ENCODE measurements at places on chromosomes 11 and 22.

GRCh38 chr22:21038405-21038804 is 6.0 kb upstream of the SLC7A4 start:
- peaks cover 6% of the 10 kb centered on the region for H3K4me1 ChIP-seq
- DNase-seq, result no peak
- H3K36me3 ChIP-seq, result no peaks in the 10 kb centered on the region
- no peak overlapping the region for H3K27ac ChIP-seq
- no peak overlapping the region for H3K4me3 ChIP-seq
- H3K27me3 ChIP-seq, result peaks cover 3% of the 10 kb centered on the region

GRCh38 chr11:34207487-34208180 is 102.2 kb downstream of the NAT10 start:
- no peak for DNase-seq
- peaks cover 6% of the 10 kb centered on the region for H3K27me3 ChIP-seq
- peaks cover 10% of the 10 kb centered on the region for H3K4me1 ChIP-seq
- no peak overlapping the region for H3K4me3 ChIP-seq
- no peak overlapping the region for H3K27ac ChIP-seq
- H3K36me3 ChIP-seq, result no peaks in the 10 kb centered on the region

DNA sequence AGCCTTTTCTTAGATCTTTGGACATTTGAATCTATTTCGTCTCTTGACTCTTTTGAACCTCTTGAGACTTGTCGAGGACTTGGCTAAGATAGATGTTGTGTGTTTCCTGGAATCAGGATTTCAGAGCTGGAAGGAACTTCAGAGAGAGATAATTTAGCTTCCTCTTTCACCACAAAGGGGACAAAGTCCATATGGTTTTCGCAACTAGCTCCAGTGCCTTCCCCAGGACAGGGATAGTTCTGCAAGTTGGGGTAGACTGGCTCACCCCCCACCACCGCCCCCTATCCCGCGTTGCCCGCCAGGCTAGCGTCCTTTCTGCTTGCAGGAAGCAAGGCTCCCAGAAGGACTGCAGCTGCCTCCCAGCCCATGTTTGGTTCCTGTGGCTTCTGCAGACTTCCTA is 75.7 kb upstream of the MYO18B start:
- H3K4me3 ChIP-seq, result no peak overlapping the region
- H3K27ac ChIP-seq, result no peak overlapping the region
- no peak for DNase-seq
- no peaks in the 10 kb centered on the region for H3K4me1 ChIP-seq
- no peaks in the 10 kb centered on the region for H3K36me3 ChIP-seq
- no peaks in the 10 kb centered on the region for H3K27me3 ChIP-seq

DNA sequence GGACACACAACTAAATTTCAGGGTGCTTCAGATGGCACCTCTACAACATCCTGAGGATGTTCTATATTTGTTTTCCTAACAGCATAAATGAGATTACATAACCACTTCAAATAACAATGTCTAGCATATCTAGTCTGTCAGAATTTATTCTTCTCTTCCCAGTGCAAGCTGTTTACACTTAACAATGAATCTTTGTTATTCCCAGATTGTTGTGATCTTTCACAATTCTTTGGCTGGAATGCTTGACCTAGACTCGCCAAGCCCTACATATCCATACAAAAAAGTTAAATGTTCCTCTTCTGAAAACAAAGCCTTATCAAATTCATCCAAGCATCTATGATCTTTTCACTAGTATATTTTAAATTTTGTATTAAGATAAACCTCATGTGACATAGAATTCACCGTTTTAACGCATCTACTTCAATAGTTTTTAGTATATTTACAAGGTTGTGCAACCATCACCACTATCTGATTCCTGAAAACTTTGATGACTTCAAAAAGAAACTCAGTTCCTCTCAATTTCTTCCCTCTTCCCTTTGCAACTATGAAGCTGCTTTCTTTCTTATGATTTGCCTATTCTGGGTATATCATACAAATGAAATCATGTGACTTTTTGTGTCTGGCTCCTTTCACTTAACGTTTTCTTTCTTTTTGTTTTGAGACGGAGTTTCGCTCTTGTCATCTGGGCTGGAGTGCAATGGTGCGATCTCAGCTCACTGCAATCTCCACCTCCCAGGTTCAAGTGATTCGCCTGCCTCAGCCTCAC is 61.7 kb upstream of the CHRNA10 start:
- DNase-seq, result no peak
- H3K36me3 ChIP-seq, result peaks cover 43% of the 10 kb centered on the region
- H3K27ac ChIP-seq, result no peak overlapping the region
- peaks cover 2% of the 10 kb centered on the region for H3K4me1 ChIP-seq

GRCh38 chr22:32803020-32803737 is 1.7 kb downstream of the TIMP3 start:
- peaks cover 16% of the 10 kb centered on the region for H3K27me3 ChIP-seq
- no peak overlapping the region for H3K4me3 ChIP-seq
- H3K27ac ChIP-seq, result no peak overlapping the region
- no peaks in the 10 kb centered on the region for H3K36me3 ChIP-seq

- H3K27ac ChIP-seq, result no peak overlapping the region
- no peak for DNase-seq
- H3K4me3 ChIP-seq, result no peak overlapping the region
- H3K4me1 ChIP-seq, result peaks cover 37% of the 10 kb centered on the region
- H3K27me3 ChIP-seq, result peaks cover 6% of the 10 kb centered on the region
- no peaks in the 10 kb centered on the region for H3K36me3 ChIP-seq
Measured at GRCh38 chr11:1304380-1304779, 5.1 kb downstream of the TOLLIP start.

GRCh38 chr11:7645206-7645605 is 28.1 kb downstream of the CYB5R2 start:
- peaks cover 1% of the 10 kb centered on the region for H3K27me3 ChIP-seq
- no peak for DNase-seq
- H3K36me3 ChIP-seq, result peaks cover 47% of the 10 kb centered on the region
- no peaks in the 10 kb centered on the region for H3K4me1 ChIP-seq
- no peak overlapping the region for H3K27ac ChIP-seq

- no peaks in the 10 kb centered on the region for H3K4me1 ChIP-seq
- no peak overlapping the region for H3K4me3 ChIP-seq
- no peak for DNase-seq
- peaks cover 4% of the 10 kb centered on the region for H3K27me3 ChIP-seq
Measured at GRCh38 chr11:38416141-38416540, 1818.1 kb upstream of the RAG2 start.

GRCh38 chr11:75271730-75272129 is 31.2 kb downstream of the TPBGL start:
- H3K4me3 ChIP-seq, result no peak overlapping the region
- H3K4me1 ChIP-seq, result peaks cover 35% of the 10 kb centered on the region
- no peak for DNase-seq
- peaks cover 37% of the 10 kb centered on the region for H3K36me3 ChIP-seq
- peak overlapping the region; percentile 79 for H3K27ac ChIP-seq
- no peaks in the 10 kb centered on the region for H3K27me3 ChIP-seq

DNA sequence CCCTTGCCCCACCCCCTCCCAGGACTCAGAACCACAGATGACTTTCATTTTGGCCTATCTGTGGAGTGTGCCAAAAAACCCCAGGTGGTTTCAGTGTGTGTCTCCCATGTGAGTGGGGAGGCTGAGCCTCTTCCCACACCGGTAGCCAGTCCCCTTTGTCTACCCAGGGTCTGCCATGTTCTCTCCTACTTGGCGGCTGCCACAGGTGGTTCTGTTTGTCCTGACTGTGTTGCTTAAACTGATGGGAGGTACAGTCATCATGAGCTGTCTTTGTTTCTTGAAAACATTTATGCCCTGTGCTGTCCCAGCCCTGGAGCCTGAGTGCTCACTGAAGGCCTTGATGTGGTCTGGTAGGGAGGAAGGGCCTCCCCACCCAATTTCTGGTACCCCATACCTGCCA is 39.7 kb upstream of the SUSD2 start:
- H3K27ac ChIP-seq, result peak overlapping the region; percentile 70
- H3K4me1 ChIP-seq, result peaks cover 28% of the 10 kb centered on the region
- no peak overlapping the region for H3K4me3 ChIP-seq
- H3K27me3 ChIP-seq, result peaks cover 3% of the 10 kb centered on the region
- H3K36me3 ChIP-seq, result no peaks in the 10 kb centered on the region

DNA sequence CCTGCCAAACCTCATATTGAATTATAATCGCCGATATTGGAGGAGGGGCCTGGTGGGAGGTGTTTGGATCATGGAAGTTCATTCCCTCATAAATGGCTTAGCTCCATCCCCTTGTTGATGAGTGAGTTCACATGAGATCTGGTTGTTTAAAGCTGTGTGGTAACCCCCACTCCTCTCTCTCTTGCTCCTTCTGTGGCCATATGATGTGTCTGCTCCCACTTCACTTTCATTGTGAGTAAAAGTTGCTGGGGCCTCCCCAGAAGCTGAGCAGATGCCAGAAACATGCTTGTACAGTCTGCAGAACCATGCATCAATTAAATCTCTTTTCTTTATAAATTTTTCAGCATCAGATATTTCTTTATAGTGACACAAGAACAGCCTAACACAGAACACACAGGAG is 929.0 kb upstream of the FAT3 start:
- no peak overlapping the region for H3K4me3 ChIP-seq
- no peak for DNase-seq
- no peak overlapping the region for H3K27ac ChIP-seq
- no peaks in the 10 kb centered on the region for H3K36me3 ChIP-seq
- H3K4me1 ChIP-seq, result no peaks in the 10 kb centered on the region

GRCh38 chr11:76480241-76480640 is 35.4 kb downstream of the EMSY start:
- no peak overlapping the region for H3K4me3 ChIP-seq
- H3K4me1 ChIP-seq, result peaks cover 15% of the 10 kb centered on the region
- no peaks in the 10 kb centered on the region for H3K27me3 ChIP-seq
- peaks cover 23% of the 10 kb centered on the region for H3K36me3 ChIP-seq
- no peak for DNase-seq
- no peak overlapping the region for H3K27ac ChIP-seq

- H3K4me3 ChIP-seq, result no peak overlapping the region
- peaks cover 3% of the 10 kb centered on the region for H3K27me3 ChIP-seq
- no peak for DNase-seq
- no peaks in the 10 kb centered on the region for H3K4me1 ChIP-seq
- H3K36me3 ChIP-seq, result peaks cover 4% of the 10 kb centered on the region
Measured at GRCh38 chr11:71294846-71295600, 42.6 kb upstream of the SHANK2 start.

- H3K36me3 ChIP-seq, result no peaks in the 10 kb centered on the region
- no peak overlapping the region for H3K27ac ChIP-seq
- H3K4me3 ChIP-seq, result no peak overlapping the region
Measured at GRCh38 chr11:46850829-46851380, 4.8 kb upstream of the CKAP5 start.

DNA sequence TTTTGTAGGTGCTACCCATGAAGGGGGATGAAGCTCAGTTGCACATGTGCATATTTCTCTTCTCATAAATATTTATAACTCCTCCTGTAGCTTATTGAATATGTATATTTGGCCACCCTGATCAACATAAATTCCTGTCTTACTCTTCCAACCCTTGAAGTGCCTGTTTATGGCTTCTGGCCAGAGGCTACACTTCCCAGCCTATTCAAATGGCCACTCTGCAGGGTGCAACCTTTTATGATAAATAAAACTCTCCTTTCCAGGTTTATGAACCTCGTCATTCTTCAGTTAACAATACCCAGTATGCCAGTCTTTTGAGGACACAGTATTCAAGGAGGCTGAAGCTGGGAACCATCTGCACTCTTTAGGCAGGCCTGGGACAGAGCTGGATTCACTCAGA is 2.6 kb upstream of the RTL6 start:
- H3K27ac ChIP-seq, result no peak overlapping the region
- peaks cover 22% of the 10 kb centered on the region for H3K27me3 ChIP-seq
- no peak for DNase-seq
- peak overlapping the region; percentile 61 for H3K4me3 ChIP-seq
- H3K36me3 ChIP-seq, result no peaks in the 10 kb centered on the region

GRCh38 chr22:43013355-43014315 is 1.3 kb downstream of the PACSIN2 start:
- DNase-seq, result peak; percentile 25
- H3K27ac ChIP-seq, result peak overlapping the region; percentile 56
- no peaks in the 10 kb centered on the region for H3K36me3 ChIP-seq
- H3K4me3 ChIP-seq, result peak overlapping the region; percentile 95

GRCh38 chr11:69816671-69817070 is 2.5 kb downstream of the FGF3 start:
- no peaks in the 10 kb centered on the region for H3K36me3 ChIP-seq
- no peak overlapping the region for H3K27ac ChIP-seq
- H3K27me3 ChIP-seq, result peaks cover 8% of the 10 kb centered on the region
- H3K4me1 ChIP-seq, result no peaks in the 10 kb centered on the region

DNA sequence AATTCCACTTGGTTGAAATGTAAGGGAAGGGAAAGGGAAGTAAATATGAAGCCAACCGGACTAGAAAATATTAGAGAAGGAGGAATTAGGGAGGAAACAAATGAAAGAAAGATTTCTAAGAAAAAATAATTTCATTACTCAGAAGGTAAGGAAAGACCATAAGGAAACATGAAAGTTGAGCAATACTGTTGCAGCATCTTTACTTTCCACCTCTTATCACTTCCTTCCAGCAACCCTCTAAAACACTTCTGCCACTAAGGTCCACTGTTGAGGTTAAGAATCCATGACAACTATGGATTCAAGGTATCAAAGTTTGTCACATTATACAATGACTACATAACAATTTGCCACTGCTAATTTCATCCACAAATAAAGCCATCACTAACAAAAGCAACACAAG is 308.6 kb downstream of the DLG2 start:
- no peak overlapping the region for H3K4me3 ChIP-seq
- no peaks in the 10 kb centered on the region for H3K27me3 ChIP-seq
- H3K27ac ChIP-seq, result no peak overlapping the region
- no peaks in the 10 kb centered on the region for H3K36me3 ChIP-seq

GRCh38 chr11:6576471-6577373 is 26.7 kb downstream of the RRP8 start:
- peaks cover 5% of the 10 kb centered on the region for H3K36me3 ChIP-seq
- no peaks in the 10 kb centered on the region for H3K27me3 ChIP-seq
- H3K4me1 ChIP-seq, result no peaks in the 10 kb centered on the region
- DNase-seq, result no peak
- no peak overlapping the region for H3K4me3 ChIP-seq

GRCh38 chr11:33667819-33668467 is 32.7 kb downstream of the C11orf91 start:
- H3K4me3 ChIP-seq, result no peak overlapping the region
- H3K36me3 ChIP-seq, result no peaks in the 10 kb centered on the region
- DNase-seq, result no peak
- no peaks in the 10 kb centered on the region for H3K27me3 ChIP-seq

All from immature natural killer cell (primary cell).